ENCODE measurements at places on chromosomes 2 and 18. TPM values are rescaled to one million over a fixed set of nuclear protein-coding genes. Genes with fewer than 3 reads are reported as not detected.

CNDP1 gene
- total RNA-seq: not detected

MYO3B gene
- 1.1 TPM for total RNA-seq

LONRF2 gene
- total RNA-seq: 1.4 TPM

GALR1 gene
- 0.36 TPM for total RNA-seq

ACADL gene
- 2.1 TPM for total RNA-seq

EML6 gene
- total RNA-seq: 4.0 TPM

DNA sequence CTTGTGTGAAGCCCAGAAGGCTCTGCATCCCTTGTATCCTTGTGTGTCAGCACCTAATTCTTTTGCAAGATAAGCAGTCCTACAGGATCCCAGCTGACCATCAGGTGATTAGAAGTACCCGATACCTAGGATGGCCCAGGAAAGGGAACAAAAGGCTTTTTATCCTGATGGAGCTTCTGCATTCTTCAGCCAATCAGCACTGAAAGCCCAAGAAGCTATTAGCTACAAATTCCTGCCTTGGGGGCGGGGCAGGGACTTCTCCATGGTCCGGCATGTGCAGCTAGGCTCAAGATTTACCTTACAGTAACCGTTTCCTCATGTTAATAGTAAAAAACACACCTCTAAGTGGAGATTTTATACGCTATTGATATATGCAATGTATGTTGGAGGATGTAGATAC, 264.6 kb upstream of the THUMPD2 start:
- H3K4me3 ChIP-seq: no peak overlapping the region
- no peaks in the 10 kb centered on the region for H3K27me3 ChIP-seq
- H3K4me1 ChIP-seq: peaks cover 2% of the 10 kb centered on the region
- DNase-seq: no peak
- no peak overlapping the region for H3K27ac ChIP-seq

DNA sequence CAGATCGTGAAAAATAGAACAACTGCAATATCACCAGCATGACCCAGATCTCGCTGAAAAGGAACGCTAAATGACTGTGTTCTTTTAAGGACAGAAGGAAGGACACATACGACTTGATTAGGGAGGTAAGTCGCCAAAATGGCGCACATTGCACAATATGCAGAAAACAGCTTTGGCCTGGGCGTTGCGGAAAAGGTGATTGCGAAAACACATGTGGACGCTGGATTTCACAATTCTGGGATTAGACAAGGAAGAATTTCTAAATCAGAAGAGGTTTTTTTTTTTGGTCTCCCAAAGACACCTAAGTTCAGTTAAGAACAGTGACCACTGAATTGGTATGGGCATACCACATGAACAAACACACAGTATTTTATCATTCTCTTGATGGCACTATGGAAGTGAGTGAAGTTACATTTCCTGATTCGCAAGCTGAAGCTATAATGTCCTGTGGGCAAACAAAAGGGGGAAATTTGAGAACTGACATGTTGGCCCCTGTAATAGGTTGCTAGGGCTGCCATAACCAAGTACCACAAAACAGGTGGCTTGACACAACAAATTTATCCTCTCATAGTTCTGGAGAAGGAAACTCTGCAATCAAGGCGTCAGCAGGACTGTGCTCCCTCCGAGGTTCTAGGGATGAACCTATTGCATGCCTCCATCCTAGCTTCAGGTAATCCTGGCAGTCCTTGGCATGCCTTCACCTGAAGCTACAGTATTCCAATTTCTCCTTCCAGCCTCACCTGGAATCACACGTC, 25.8 kb upstream of the ERICH2 start:
- peak overlapping the region; percentile 74 for H3K27ac ChIP-seq
- peak; percentile 51 for DNase-seq
- H3K27me3 ChIP-seq: no peaks in the 10 kb centered on the region
- no peaks in the 10 kb centered on the region for H3K36me3 ChIP-seq
- no peaks in the 10 kb centered on the region for H3K4me1 ChIP-seq
- no peak overlapping the region for H3K4me3 ChIP-seq

GRCh38 chr2:131543385-131543891, 15.8 kb downstream of the CCDC74A start:
- H3K36me3 ChIP-seq: no peaks in the 10 kb centered on the region
- DNase-seq: no peak
- no peaks in the 10 kb centered on the region for H3K4me1 ChIP-seq
- no peaks in the 10 kb centered on the region for H3K27me3 ChIP-seq

- H3K4me3 ChIP-seq: no peak overlapping the region
- H3K27ac ChIP-seq: no peak overlapping the region
- H3K4me1 ChIP-seq: peaks cover 6% of the 10 kb centered on the region
- no peaks in the 10 kb centered on the region for H3K27me3 ChIP-seq
- DNase-seq: no peak
These were observed 145.8 kb downstream of the ESCO1 start for GRCh38 chr18:21454725-21455124.

- no peak overlapping the region for H3K27ac ChIP-seq
- no peaks in the 10 kb centered on the region for H3K27me3 ChIP-seq
- H3K4me3 ChIP-seq: no peak overlapping the region
- H3K4me1 ChIP-seq: no peaks in the 10 kb centered on the region
These were observed 91.7 kb downstream of the CLIP4 start for GRCh38 chr2:29206941-29207340.

GRCh38 chr18:50814395-50814794, 5.4 kb downstream of the MRO start:
- DNase-seq: no peak
- H3K27ac ChIP-seq: no peak overlapping the region

DNA sequence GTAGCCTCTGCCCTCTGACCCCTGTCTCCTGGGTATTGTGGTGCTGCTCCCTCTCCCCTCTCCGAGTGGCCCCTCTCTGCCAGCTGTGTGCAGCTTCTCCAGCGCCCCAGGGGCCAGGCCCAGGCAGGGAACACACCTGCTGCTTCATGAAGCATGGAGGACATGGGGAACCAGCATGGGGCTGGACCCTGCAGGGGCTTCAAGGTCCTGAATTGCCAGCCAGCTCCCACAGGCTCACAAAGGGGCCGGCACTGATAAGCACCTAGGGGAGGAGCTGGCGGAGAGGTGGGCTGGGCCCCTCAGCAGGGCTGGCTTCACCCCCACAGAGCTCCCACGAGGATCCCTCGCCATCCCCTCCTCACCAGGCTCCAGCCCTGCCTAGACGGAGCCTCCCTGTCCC, 77.4 kb upstream of the GPC1 start:
- no peak overlapping the region for H3K4me3 ChIP-seq
- DNase-seq: no peak
- no peaks in the 10 kb centered on the region for H3K36me3 ChIP-seq
- no peaks in the 10 kb centered on the region for H3K4me1 ChIP-seq
- no peak overlapping the region for H3K27ac ChIP-seq

GRCh38 chr2:6828299-6828584, 37.5 kb downstream of the CMPK2 start:
- peaks cover 6% of the 10 kb centered on the region for H3K4me1 ChIP-seq
- peak overlapping the region; percentile 70 for H3K27ac ChIP-seq
- H3K4me3 ChIP-seq: no peak overlapping the region
- H3K27me3 ChIP-seq: no peaks in the 10 kb centered on the region

- H3K4me3 ChIP-seq: no peak overlapping the region
- no peak overlapping the region for H3K27ac ChIP-seq
- H3K36me3 ChIP-seq: no peaks in the 10 kb centered on the region
These were observed 258.4 kb downstream of the BCL11A start for GRCh38 chr2:60294901-60295635.
